Activated T-helper 17 cell treated with anti-CD3 and anti-CD28 coated beads, Interleukin-2, amount 50 U/mL, for 72 hours (primary cell): ENCODE measurements at places on chromosomes 2 and 18.

DNA sequence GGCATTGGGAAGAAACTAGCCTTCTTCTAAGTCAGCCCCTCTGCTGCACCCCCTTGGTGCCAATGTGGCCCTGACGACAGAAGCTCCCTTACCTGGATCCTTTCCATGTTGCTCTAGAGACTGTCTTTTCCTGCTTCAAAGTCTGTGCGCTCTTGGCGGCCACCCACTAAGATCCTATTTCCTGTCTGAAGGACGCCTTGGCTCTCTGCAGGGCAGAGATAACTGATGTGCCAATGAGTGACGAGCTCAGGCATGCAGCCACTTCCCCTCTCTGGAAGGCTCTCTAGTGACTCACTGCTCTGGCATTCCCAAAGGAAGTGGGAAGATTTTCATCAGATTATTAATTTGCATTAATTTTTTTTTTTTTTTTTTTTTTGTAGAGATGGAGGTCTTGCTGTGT lies 273.5 kb downstream of the CDH20 start:
- no peak for ATAC-seq

- ATAC-seq: no peak
These were observed 295.0 kb upstream of the KCNH7 start for GRCh38 chr2:163133602-163134001.

DNA sequence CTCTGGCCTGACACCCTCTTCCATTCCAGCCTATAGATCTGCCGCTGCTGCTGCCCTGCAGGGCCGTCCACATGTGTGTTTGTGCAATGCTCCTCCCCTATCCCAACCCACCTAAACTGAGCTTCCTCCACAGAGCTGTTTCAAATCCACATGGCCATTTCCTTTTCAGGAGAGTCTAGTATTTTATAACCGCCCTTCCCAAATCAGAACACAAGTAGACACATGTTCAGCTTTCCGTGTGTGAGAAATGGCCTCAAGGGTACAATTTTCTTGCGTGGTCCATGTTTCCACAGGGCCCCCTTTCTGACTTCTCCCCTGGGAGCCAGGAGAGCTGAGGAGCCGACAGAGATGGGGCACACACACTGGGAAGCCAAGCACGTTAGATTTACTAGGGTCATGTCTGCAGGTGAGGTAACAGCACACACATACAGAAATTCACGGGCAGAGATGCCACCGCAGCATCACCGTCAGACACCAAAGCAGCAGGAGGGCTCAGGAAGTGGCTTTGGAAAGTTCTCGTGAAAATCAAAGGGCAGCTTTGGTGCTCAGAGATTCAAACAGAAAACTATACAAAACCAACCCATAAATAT lies 102.9 kb upstream of the TGFA start:
- ATAC-seq: peak; percentile 44

DNA sequence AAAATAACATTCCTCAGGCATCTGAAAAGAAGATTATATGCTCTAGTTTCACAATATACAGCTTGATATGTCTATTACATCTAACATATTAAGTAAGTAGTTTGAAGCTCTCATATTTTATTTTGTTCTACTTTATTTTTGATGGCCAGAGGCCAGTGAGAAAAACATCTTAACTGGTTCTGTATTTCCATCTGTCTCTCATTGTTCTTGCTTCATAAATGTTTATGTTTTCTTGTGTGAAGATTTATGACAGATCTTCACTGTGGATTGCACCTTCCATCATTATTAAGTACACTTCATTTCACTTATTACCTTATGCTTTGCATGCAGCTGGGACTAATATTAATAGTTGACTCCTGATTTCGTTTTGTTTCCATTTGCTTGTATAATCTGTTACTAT lies 511.2 kb downstream of the TSN start:
- ATAC-seq: no peak

- no peak for ATAC-seq
These were observed 25.9 kb downstream of the BOK start for GRCh38 chr2:241584436-241584835.

GRCh38 chr2:11573418-11574175 lies 39.8 kb downstream of the GREB1 start:
- no peak for ATAC-seq

- no peak for ATAC-seq
These were observed 82.6 kb downstream of the ASB1 start for GRCh38 chr2:238509151-238509835.

GRCh38 chr2:227655454-227655853 lies 11.2 kb upstream of the SCYGR5 start:
- ATAC-seq: peak; percentile 96

DNA sequence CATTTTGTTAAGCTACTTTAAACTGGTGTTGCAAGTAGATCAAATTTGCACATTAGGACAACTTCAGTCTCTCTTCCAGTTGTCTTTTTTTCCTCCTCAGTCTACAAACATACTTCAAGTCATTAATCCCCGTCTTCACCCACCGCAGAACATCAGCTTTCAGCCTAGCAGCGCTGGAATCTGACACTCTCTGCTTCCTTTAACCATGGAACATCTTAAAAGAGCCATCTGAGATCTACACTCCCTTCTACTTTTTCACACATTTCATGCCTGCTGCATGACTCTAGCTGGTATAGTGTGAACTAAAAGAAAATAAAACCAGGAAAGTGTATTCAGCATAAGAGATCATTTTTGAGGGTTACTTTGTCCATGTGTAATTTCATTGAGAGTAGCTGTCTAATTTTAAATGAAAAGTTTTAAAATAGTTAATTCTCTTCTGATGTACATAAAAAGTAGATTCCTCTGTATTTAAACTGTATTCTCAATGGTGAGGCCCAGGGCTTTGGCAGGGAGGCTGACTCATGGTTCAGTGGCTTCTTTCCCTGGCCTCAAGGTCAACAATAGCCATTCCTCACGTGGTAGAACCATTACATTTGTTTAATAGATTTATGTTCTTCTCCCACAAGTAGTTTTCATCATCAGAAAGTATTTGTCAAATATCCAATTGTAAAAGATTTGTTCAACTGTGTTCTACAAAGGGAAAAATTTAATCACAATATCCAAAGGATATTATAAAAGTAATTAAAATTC lies 16.5 kb downstream of the SGPP2 start:
- no peak for ATAC-seq

GRCh38 chr2:109527079-109527478 lies 86.7 kb downstream of the SEPTIN10 start:
- ATAC-seq: no peak

- no peak for ATAC-seq
These were observed 50.4 kb downstream of the PDK1 start for GRCh38 chr2:172606285-172606684.
